Activated CD4-positive, alpha-beta memory T cell treated with anti-CD3 and anti-CD28 coated beads, Interleukin-2, amount 10 ng/mL, durations not matched to agents 7 days and 5 days (primary cell): ENCODE measurements at places on chromosomes 1 and 21. TPM values are rescaled to one million over a fixed set of nuclear protein-coding genes. Genes with fewer than 3 reads are reported as not detected.

The SYTL1 gene
- total RNA-seq, result 124 TPM

The LCE6A gene
- not detected for total RNA-seq

The TLCD4 gene
- total RNA-seq, result 0.03 TPM

The ZBTB8A gene
- total RNA-seq, result 0.20 TPM

The PGLYRP3 gene
- not detected for total RNA-seq

The SPATA45 gene
- not detected for total RNA-seq

The SPRR5 gene
- not detected for total RNA-seq

DNA sequence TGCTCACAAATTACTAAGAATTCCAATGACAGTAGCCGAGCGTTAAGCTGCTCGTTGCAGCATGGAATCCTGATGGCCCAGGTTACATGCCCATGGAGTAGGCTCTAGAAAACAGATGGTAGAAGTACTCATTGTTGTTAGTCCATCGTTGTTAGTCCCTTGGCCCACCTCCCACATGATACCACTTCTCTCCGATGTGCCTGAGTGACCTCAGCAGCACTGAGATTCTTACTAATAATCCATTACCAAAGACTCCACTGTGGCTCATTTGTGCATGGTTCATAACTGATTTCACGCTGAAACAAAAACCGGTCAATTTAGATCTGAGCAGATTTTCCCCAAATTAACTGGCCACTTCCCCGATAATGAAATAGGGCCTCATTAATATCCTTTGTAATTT, 772.3 kb upstream of the CXADR start:
- DNase-seq, result no peak

- no peak for DNase-seq
Observed at GRCh38 chr1:116006486-116006964, 30.2 kb downstream of the SLC22A15 start.

- DNase-seq, result no peak
Observed at GRCh38 chr1:20070357-20070756, 363 bp downstream of the PLA2G5 start.

DNA sequence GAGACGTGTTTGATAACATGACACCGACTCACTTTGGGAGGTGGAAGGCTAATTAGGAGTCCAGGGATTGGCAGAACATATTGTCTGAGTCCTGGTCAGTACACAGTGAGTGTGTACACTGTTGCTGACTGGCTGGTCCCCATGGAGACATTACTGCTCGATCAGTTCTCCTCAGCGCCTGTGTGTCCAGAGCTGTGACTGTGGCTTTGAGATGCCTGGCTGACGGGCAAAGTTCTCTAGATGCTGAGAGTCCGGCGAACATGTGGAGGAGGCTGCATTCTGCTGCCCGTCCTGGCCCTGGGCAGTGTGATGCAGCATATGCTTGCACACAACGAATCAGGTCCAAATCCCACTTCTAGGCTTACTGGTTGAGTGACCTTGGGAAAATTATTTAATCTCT, 280.1 kb upstream of the ST6GALNAC5 start:
- no peak for DNase-seq

DNA sequence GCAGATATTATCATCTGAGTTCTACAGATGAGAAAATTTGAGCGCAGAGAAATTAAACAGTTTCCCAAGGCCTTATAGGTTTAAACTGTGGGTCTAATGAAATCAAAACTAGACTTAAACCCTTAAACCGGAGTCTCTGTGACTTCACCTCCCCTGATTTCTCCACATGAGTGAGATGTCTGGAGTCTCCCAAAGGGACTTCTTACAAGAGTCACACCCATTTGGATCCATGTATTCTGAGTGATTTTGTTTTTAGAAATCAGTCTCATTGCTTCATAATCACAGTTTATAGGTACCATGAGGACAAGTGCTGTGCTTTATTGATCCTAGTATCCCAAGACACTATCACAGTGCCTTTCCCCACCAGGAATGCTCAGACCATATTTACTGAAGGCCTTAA, 206.0 kb upstream of the JUN start:
- DNase-seq, result no peak

DNA sequence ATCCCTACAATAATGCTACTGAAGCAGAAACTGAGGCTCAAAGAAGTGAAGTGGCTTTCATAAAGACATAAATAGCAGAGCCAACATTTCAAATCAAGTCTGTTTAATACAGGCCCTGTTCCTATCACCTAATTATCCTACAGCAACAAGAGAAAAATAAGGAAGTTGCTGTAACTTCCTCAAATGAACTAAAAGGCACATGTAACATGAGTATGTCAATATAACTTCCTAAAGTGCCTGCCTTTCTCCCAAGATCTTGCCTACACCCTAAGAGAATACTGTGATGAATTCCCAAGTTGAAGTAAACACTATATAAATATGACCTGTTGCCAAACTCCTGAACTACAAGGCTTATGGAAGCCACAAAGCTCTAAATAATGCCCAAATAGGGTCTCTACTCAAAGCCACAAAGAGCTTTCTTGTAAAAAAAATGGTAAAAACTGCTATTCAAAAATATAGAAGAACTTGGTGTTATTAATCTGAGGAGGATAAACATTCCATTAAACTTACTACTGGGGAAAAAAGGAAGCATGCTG, 8.6 kb downstream of the BEND5 start:
- DNase-seq, result no peak

GRCh38 chr1:85172684-85173337, 28.0 kb downstream of the SYDE2 start:
- no peak for DNase-seq

GRCh38 chr1:78047106-78047505, 1.3 kb downstream of the GIPC2 start:
- no peak for DNase-seq

- no peak for DNase-seq
Observed at GRCh38 chr1:69451196-69451595, 116.5 kb upstream of the LRRC7 start.

GRCh38 chr1:1124508-1124785, 8.6 kb upstream of the C1orf159 start:
- DNase-seq, result no peak

DNA sequence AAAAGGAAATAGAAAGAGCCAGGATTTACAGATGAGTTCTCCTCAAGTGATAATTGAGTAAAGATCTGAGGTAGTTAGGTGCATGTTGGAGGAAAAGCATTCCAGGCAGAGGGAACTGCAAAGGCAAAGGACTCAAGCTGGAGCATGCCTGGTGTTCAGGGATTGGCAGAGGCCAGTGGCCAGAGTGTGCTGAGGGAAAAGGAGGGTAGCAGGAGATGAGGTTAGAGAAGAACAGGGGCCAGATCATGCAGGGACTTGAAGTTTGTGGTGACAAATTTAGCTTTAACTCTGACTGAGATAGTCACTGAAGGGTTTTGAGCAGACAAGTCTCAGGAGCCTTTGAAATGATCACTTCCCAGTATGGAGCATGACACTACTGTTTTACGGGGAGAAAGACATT, 19.0 kb upstream of the GTF2B start:
- no peak for DNase-seq

DNA sequence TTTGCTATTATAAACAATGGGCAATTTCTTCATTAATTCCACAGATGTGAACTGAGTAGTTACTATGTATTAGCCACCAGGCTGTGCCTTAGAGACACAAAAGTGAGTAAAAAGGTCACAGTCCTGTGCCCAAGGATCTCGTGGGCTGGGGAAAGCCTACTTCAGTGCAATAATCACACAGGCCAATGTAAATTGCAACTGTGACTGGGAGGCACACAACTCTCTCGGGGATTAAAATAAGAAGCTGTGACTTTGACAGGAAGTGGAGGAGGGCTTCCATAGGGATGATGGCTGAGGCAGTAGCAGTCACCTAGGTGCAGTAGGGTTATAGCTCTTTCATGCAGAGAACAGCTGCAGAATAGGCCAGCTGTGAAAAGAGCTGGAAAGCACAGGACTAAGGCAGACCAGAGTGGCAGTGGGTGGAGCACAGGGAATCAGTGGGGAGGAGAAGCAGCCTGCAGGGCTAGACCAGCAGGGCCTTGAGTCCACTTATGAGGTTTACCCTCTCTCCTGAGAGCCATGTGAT, 121.9 kb downstream of the MAB21L3 start:
- no peak for DNase-seq

DNA sequence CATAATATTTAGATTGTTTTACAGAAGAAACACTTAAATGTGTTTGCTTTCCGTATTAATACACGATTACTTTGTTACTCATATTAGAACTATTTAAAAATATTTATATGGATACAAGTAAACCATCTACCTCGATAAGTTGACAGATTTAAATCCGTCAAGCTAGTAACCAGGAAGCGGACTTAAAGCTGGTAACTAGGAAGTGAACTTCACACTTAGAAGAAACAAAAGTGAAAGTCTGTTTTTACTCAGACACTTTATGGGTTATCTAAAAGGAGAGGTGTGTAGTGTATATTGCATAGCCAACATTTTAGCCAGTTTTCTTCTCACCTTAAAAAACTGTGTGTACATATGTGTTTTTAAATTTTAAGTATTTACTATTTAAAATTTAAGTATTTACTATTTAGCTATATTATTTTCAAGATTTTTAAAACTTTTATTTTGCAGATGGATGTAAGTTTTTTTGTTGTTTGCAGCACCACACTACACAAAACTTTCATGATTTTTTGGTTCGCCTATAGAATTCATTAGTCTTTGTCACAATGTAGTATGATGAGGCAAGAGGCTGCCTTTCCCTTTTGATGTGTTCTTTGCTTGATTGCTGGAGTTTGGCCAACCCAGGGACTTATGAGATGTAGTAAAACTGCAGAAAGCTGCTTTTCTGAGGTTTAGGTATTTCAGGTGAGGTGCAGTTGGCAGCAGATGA, 2.7 kb downstream of the USP25 start:
- DNase-seq, result no peak
